ENCODE measurements at places on chromosomes 6 and 20. TPM values are rescaled to one million over a fixed set of nuclear protein-coding genes. Genes with fewer than 3 reads are reported as not detected.

GPLD1 gene
- 0.03 TPM for total RNA-seq

OLIG3 gene
- not detected for total RNA-seq

DNA sequence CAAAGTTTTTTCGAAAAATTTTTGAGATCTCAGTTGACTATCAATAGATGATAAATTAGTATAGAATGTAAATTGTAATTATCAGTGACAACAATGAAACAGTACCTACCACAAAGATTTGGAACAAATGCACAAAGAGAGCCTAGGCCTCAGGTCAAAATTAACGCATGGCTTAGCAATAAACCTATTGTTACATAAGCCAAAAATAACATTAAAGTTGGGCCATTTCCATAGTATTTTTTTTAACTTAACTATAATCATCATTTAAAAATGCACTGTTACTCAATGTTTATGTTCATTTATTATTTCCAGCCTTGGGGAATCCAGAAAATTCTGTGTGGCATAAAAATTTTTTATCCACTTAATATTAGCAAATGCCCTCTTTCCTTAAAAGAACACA, 117.0 kb downstream of the EPB41L2 start:
- no peak for DNase-seq

- DNase-seq, result peak; percentile 58
Measured at GRCh38 chr6:14053811-14054210, 63.8 kb upstream of the CD83 start.

DNA sequence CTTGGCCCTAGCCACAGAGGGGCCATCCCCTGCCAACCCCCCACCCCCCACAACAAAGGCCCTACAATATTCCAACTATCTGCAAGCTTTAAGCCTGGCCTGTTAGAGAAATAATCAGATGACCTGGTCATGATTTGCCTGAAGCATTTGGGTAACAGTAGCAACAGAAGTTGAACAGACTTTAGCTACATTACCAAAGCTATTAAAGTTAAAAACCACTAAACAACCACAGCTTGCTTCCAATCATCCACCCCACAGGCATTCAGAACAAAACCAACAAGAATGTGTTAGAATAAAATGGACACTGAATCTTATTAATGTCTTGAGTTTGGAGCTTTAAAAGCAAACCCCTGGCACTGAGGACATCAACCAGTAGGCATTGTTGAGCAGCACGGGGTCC, 250.9 kb downstream of the LRFN2 start:
- no peak for DNase-seq

- DNase-seq, result no peak
Measured at GRCh38 chr6:20433321-20433720, 31.6 kb downstream of the E2F3 start.

DNA sequence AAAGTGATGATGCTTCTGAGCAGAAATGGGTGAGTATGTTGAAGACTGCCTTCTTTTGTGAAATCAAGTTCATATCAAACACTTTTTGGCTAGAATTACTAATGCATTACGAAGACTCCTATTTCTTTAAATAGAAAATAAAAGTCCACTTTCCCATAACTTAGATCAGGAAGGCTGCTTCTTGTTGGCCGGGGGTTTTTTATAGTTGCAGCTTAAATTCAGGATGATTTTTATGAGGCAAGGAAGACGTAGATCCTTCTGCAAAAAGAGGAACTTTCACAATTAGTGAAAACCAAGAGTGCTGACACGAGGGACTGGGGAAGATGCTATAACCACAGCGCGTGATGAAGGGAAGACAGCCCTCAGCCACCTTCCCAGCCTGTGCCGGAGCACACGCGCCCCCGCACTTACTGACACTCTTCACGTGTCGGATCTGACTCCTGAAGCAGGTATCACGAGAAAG, 206.1 kb upstream of the PRDM1 start:
- DNase-seq, result no peak

DNA sequence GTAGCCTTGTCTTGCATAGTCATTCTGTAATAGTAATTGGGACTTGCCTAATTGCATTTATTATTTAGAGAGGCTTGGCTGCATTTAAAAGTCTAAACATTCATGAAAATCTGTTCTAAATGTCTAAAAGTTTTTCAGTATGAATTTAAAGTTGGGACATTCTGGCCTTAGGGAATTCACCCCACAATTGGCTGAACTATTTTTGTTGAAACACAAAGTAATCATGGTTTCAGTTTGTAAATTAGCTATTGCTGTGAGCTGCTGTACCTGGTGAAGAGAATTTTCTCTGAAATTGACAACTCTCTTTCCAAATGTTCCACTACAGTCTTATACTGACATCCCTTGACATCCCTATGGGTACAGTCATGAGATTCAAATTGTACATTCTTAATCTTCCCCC, 253.0 kb downstream of the FARS2 start:
- no peak for DNase-seq

DNA sequence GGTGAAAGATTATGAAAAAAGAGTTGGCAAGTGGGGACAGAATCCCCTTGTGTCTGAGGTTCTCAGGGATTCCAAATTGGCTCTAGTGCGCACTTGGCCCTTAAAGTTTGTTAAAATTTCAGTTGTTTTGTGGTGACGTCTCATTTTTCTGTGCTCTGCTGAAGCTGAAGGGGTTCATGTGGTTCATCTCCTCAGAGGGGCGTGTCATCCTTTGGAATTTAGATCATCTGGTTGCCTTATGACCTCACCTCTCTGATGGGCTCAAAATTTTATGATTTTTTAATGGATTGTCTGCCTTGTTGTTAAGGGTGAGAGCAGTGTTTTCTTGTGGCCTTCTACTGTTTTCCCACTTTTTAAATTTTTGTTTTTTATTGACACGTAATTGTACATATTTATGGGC, 20.3 kb downstream of the CYB5R4 start:
- no peak for DNase-seq

GRCh38 chr20:47711046-47711752, 74.1 kb downstream of the SULF2 start:
- DNase-seq, result no peak

DNA sequence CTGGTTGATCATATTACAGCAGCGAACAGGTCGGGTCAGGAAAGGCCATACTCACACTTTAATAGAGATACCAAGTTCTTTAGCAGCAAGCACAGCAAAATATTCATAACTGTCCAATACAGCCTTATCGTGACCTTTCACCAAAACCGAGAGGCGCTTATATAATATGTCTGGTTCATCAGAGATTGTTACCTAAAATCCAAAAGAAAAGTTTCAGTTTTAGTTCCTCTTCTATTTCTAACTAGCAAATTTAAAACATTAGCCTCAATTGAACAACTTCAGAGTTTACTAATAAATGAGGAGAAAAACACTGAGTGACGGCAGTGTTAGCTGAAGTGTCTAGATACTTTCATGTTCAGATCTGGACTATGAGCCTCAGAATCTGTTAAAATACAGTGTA, 5.9 kb downstream of the MRPS10 start:
- no peak for DNase-seq

DNA sequence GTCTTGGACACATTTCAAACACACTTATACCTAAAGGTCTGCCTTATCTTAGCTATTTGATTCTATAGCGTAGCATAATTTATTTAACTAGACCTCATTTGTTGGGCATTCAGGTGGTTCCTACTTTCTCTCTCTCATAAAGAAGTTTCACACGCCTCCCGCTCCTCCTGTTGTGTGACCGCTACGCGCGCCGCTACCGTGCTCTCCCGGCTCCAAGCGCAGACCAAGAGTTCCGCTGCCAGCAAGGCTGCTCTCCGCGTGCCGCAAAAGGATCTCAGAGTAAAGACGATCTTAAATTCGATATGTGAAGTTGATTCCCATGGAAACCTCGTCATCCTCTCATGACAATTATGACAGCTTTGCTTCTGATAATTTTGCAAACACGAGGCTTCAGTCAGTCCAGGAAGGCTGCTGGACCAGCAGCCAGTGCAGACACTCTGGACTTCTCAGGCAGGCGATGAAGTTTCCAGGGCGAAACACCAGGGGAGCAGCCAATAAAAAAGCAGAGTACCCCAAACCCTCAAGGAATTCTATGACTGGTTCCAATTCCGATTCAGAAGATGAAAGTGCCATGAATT, 20.4 kb downstream of the PRSS16 start:
- DNase-seq, result no peak

- no peak for DNase-seq
Measured at GRCh38 chr20:13041574-13042457, 33.0 kb downstream of the SPTLC3 start.

DNA sequence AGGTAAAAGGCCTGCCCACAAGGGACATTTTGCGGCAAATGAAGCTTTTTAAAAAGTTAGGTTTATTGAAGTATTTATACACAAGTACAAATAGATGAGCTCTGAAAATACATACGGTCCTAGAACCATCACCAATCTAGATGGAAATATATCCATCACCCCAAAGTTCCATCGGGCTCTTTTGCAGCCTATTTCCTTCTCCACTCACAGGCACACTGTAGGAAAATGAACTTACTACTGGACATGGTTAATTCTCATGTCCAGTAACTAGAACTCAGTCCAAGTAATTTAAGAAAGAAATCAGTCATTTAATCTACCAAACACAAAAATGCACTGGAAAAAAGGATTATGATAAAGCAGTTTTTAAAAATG, 6.2 kb downstream of the PCNA start:
- DNase-seq, result no peak

DNA sequence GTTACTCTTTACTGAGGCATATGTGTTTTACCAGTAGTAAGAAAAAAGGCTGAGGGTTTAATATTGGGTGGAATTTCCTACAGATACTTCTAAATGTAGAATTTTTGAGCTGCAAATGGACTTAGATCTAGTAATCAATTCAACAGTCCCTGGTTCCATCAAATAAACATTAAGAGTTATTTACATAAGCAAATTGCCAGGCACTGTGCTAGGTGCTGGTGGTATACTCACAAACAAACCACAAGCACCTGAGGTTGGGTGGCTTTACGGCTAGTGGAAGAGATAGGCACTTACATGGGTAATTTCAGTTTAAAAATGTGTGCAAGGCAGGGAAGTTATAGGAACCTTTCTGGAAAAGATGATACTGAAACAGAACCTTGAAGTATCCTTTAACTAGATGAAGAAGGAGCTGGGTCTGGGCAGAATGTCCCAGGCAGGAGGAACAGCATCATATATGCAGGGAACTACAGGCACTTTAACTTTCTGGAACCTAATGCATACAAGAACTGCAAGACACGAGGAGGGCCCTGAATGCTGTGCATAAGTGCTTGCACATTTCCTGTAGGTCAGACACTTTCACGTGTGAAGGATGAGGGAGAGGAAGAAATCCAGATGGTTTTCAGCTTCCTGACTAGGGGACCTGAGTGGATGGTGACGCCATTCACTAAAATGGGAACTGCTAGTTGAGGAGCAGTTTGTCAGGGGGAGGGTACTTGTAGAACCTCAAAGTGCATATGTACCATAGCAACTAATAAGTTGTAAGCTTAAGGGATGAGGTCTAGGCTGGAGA, 4.5 kb downstream of the CCN6 start:
- DNase-seq, result no peak

GRCh38 chr20:38601216-38602184, at the start of gene ARHGAP40:
Gene ARHGAP40, plus strand, starts transcription at chr20:38601809.
- no peak for DNase-seq

DNA sequence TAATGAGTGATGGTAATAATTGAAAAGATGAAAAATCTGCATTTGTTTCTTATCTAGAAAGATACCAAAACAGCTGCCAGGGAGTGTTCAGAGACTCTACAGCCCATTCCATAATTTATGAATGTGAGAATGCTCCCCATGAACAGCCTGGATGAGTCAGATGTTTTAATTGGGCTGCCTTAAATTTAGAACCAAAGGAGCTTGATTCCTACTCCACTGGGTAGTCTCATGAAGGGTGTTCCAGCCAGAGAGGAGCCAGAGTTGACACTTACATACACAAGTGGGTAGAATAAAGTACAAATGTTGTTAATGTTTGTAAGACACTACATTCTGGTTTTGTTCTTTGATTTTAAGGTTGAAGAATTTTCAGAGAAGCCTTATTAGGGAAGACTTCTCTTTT, 158.7 kb upstream of the PRND start:
- no peak for DNase-seq

- DNase-seq, result no peak
Measured at GRCh38 chr6:169627736-169628607, 73.9 kb downstream of the WDR27 start.

DNA sequence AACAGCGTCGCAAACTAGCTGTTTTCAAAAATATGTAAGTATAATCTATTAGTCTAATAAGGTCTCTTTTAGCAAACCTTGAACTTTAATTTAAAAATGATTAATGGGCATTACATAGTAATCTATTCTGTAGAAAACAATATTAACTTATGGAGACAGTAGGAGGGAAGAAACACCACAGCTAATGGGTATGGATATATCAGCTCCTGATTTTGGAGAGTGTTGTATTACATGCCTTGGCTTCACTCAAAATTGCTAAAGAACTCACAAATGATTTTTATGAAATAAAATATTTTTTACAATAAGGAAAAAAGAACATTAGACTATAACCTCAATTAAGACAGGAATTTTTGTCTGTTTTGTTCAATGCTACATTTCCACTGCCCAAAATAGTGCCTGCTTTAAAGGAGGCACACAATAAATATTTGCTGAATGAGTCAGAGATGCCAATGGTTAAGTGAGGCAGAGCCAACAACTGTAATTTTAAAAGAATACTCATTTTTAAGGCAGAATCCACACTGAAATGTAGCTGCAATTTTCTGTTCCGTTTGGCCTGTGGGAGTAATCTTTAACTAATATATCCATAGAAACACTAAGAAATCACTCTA, 15.7 kb downstream of the ATG5 start:
- DNase-seq, result peak; percentile 19

DNA sequence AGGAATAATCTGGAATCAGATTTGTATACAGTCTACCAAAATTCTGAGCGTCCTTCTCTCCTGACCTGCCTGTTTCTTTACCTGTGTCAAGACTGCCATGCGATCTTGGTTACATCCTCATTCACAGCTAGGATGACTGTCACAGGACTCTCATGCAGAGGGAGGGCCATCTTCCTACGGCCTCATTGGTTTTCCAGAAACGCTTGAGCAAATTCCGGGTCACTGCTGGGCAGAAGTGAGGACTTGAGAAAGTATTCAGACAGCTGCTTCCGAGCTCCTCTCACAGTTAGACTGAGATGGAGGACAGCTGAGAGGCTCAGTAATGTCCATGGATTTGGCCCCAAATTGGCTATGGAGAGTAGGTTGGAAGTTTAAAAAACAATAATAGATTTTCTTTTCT, 94.2 kb downstream of the TFAP2C start:
- no peak for DNase-seq

GRCh38 chr20:34512266-34512954, 3.8 kb upstream of the DYNLRB1 start:
- no peak for DNase-seq

- no peak for DNase-seq
Measured at GRCh38 chr20:53578492-53579222, 15.0 kb downstream of the ZNF217 start.

DNA sequence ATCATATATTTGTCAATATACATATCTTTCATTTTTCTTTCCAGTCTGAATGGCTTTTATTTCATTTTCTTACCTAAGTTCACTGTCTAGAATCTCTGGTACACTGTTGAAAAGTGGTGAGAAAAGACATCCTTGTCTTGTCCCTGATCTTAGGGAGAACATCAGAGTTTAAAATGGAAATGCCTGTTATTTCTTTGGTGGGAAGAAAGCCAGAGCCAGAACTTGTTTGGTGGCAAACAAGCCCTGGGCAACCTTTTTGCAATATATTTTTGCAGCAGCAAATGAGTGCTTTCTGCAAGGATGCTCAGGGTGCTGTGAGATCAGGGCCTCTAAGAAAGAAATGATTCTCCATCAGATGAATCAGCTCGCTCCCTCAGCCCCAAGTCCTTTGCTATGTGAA, 156.6 kb downstream of the RALGAPA2 start:
- no peak for DNase-seq

GRCh38 chr20:13670160-13670559, 31.4 kb upstream of the TASP1 start:
- DNase-seq, result no peak

- DNase-seq, result peak; percentile 87
Measured at GRCh38 chr6:37822851-37823682, 3.5 kb downstream of the ZFAND3 start.
